Stimulated activated CD4-positive, alpha-beta T cell treated with anti-CD3 and anti-CD28 coated beads, Interleukin-15, amount 100 ng/mL, for 1 hour (primary cell): ENCODE measurements at places on chromosomes 12 and 14.

- DNase-seq: no peak
Measured at GRCh38 chr14:99773521-99774497, 19.4 kb upstream of the EML1 start.

- DNase-seq: no peak
Measured at GRCh38 chr12:41932470-41932991, 212.1 kb downstream of the GXYLT1 start.

DNA sequence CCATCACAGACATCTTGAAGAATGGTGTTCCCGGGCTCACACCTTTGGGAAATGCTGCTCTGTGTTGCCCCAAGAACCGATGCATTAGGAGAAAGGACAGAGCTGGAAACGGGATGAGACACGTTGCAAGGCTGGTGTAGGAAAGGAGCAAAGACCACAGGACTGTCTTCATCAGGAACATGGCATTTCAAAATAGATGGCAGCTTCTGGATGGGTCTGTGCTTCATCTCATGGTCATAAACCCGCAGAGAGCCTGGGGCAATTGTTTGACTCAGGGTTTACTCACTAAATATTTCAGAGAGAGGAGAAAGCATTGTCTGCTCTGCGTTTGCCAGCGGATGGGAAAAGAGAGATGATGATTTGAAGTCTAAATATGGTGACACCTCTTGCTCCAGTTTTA is 76.3 kb downstream of the CACNA1C start:
- no peak for DNase-seq

- DNase-seq: no peak
Measured at GRCh38 chr12:69464428-69464827, 5.8 kb upstream of the FRS2 start.

GRCh38 chr12:69613351-69613750 is 2.6 kb upstream of the LRRC10 start:
- DNase-seq: no peak

GRCh38 chr14:101496776-101497683 is 64.3 kb upstream of the DIO3 start:
- DNase-seq: no peak

DNA sequence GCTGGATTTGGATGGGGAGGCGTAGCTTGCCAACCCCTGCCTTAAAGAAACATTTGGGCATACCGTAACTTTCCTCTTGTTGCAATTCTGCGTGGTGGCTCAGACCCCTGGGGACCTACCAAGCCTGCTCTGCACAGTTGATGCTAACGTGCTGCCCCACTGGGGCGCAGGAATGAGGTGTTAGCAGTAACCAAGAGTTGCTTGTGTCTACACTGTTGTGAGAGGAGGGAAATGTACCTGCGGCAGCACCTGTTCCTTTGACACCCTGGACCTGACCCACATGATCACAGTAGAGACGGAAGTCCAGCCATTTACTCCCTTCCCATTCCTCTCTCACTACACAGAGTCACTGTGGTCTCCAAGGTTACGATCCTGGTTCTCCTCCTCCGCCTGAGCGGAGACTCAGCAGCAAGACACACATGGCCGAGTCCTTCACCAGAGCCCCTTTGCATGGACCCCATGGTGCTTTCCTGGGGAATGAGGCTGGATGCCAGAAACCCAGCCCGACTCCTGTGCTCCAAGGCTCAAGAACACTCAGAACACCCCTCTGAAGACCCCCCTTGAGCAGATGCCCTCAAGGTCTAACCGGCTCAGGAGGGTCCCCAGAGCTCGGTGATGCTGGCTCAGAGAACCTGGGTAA is 84.8 kb downstream of the FBXL14 start:
- DNase-seq: no peak

DNA sequence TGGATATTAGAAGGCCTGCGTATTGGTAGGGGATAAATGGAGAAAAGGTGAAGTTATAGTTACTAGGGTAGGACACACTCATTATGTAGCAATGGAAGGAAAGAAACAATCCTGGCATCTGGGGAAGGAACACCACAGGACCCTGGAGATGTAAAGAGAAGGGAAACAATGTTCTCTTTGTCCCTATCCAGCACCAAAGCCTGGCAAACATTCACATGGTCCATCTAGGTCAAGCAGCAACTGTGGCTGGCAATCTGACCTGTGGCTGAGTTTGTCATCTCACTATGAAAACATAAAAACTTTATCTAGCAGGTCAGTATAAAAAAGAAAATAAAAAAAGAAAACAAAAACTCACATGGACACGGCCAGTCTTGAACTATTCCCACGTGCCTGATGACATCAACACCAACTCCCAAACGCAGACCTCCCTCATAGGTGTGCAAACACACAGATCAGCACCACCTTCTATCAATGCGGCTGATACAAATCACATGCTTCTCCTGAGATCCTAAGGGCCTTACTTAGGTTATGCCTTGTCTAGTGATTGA is 2.6 kb downstream of the POMT2 start:
- no peak for DNase-seq

- no peak for DNase-seq
Measured at GRCh38 chr14:70032447-70032846, 153.2 kb downstream of the SMOC1 start.

- DNase-seq: no peak
Measured at GRCh38 chr12:1391722-1392121, 202.7 kb downstream of the FBXL14 start.

DNA sequence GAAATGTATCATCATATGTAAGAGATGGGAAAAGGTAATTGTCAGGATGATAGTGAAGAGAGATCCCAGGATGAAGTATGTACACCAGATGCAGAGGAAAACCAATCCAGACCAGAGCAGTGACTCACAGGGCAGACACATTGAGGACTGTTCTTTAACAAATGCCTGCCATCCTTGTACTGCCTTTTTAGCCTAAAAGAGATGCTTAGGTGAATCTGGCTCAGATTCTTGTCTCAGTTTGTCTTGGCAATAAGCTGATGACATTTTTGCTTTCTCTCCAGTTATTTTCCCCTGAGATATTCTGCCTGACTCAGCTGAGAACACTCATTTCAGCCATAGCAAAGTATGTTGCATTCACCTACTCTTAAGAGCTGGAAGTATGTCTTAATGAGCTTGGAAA is 405.3 kb upstream of the USP15 start:
- no peak for DNase-seq

- no peak for DNase-seq
Measured at GRCh38 chr12:104115587-104115975, 22.4 kb downstream of the NFYB start.

DNA sequence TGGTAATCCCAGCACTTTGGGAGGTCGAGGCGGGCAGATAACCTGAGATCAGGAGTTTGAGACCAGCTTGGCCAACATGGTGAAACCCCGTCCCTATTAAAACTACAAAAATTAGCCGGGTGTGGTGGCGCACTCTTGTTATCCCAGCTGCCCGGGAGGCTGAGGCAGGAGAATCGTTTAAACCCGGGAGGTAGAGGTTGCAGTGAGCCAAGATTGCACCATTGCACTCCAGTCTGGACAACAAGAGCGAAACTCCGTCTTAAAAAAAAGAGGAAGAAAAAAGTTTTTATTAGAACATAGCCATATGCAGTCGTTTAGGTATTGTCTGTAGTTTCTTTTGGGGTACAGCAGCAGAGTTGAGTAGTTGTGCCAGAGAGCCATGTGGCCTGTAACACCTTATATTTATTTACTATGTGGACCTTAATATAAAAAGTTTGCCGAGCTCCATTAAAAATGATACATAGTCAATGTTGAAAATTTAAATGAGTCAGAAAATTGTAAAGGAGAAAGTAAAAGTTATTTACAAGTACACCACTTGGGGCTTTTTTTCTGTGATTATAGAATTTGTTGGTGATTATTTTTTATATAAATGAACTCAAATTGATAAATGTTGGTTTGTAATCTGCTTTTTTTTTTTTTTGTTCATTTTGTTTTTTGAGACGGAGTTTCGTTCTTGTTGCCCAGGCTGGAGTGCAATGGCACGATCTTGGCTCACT is 2.2 kb downstream of the ADIPOR2 start:
- no peak for DNase-seq

DNA sequence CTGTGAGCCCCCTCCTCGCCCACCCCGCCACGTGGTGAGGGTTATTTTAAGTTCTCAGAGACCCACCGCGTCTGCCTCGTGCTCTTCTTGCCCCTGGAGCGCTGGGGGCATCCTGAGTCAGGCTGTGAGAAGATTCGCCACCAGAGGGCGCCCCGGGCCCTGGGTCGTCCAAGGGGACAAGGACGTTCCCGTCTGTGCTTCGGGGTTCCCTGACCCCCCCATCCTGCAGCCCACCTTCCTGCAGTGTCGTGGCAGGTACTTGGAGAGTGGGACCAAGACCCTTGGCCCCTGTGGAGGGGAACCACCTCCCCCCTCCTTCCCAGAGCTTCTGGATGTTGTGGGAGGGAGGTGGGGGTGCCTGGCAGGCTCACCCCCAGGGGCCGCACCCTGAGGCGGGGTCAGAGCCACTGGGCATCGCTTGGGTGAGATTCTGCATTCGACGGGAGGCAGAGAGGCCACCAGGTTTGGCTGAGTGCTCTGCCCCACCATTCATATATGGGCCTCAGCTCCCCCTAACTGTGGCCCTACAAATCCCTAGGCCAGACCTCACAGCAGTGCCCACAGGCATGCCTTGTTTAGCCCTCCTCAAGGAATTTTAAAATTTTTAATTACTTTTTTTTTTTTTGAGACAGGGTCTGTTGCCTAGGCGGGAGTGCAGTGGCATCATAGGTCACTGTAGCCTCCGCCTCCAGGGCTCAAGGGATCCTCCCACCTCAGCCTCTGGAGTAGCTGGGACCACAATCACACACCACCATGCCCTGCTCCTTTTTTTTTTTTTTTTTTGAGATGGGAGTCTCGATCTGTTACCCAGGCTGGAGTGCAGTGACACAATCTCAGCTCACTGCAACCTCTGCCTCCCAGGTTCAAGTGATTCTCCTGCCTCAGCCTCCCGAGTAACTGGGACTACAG is 17.0 kb downstream of the RHOF start:
- DNase-seq: peak; percentile 87

- no peak for DNase-seq
Measured at GRCh38 chr12:57215668-57216013, 953 bp upstream of the NXPH4 start.

DNA sequence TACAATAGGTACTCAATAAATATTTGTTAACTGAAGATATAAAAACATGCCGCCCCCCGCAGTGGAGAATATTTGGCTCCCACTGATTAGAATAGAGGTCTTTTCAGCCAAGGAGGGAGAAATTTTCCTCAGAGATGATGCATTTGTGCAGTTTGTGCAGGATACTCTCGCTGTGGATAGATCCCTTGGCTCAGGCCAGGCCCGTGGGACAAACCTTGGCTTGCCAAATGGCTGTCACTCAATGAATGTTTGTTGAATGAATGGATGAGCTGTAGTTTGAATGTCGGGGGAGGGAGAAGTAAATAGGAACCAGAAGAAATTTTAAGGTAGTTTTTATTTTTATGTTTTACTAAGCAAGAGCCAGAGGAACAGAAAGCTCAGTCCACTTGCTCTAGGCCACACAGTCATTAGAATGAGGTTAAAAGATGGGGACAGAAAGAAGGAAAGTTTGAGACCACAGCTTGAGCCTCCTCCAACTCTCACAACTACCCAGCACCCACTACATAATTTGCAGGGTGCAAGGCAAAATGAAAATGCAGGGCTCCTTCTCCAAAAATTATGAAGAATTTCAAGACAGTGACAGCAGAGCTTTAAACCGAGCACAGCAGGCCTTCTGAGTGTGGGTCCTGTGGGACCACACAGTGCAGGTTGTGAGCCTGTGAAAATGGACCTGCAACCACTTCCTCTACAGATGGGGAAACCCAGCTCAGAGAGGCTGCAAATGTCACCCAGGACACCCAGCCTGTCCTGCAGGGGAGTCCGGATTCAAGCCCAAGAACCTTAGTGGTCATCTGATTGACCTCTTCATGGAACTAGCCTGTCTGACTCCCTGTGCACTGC is 51.4 kb downstream of the WSCD2 start:
- DNase-seq: no peak

DNA sequence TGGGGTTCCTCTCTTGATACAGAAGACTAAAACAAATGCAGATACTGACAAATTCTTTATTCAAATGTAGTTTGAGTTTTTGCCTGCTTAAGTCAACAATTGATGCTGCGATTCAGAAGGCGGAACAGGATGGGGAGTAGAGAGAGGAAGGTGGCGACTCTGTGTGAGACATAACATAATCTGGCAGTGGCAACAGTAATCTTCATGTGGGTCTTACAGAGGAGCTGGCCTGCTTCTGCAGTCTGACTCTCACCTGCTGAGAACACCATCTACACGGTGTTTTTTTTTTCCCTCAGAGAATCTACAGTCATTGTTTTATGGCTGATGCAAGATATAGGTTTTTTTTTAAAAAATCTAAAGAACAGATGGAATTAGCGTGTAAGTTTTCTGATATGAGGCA is 10.1 kb downstream of the CCDC92 start:
- DNase-seq: no peak

DNA sequence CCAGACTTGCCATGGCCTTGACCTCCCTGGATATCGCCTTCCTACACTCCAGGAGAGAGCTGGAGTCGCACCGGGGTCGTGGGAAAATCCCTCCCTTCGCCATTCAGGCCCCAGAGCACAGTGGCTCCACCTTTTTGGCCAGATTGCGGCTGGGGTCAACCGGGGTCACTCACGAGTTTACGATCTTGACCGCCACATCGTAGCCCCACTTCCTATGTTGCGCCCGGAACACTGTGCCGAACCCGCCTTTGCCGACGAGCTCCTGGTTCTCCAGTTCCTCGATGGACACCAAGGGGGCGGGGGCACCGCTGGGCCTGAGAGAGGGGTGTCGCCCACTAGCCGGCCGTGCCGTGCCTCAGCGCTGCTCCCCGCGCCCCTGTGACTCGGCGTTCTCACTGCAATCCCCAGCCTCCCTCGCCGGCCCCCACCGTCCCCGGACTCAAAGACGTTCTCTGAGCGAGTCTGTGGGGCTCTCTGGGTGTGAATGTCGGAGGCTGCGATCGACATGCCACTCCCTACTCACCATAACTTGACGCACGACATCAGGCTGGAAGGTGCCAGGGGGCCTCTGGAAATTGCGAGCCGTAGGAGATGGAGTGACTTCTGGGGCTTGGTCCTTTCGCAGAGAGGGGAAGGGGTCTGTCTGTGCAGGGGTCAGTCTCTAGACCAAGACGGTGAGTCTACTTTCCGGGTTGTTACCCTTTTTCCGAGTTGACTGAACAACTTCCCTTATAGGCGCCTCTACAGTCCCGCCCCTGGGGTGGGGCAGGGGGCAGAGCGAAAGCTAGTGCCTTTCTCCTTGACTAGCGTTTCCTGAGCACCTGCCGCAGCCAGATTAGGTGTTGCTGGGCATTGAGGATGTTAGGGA is at the start of gene RIPK3:
Gene RIPK3, minus strand, starts transcription at position 708 of the 868 bp plus-strand sequence. Its CDS starts 165 bp downstream, at position 543.
- DNase-seq: peak; percentile 40

GRCh38 chr12:28367993-28368392 is 177.7 kb downstream of the CCDC91 start:
- no peak for DNase-seq

GRCh38 chr14:76837524-76837923 is 11.3 kb downstream of the LRRC74A start:
- no peak for DNase-seq

GRCh38 chr12:21129906-21130305 is 1.1 kb upstream of the SLCO1B1 start:
- no peak for DNase-seq

- no peak for DNase-seq
Measured at GRCh38 chr14:82724316-82724715, 1190.7 kb upstream of the SEL1L start.

- DNase-seq: no peak
Measured at GRCh38 chr12:1574865-1575259, 19.5 kb downstream of the FBXL14 start.
